A172 (cell line): ENCODE measurements at places on chromosomes 6 and 20.

DNA sequence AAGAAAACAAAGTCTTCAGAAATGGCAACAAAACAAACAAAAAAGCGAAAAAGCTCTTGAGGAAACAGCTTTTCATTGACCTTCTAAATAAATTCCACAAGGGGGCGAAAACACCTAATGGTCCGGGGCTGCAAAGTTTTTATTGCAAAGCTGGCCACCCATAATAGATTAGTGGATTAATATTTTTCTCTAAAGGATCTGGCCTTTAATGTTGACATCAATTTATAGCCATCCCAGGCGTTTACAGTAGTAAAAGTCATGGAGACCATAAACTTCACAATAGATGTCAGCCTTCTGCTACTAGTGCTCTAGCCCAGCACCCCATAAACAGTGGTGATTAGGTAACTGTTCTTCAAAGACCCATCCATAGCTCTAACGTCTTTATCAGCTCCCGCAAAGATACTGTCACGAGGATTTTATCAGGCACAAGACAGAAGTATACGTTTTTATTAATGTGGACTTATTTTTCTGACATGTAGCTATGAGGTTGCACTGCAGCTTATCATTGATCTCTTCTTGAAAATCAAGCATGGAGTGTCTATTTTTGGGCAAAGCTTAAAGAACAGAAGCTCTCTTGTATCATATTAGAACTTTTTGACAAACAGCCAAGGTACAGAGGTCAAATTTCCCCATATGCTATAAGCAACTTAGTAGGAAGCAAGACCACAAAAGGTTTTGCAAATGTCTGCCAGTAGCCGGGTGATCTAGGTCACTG lies 4.7 kb downstream of the CITED2 start:
- DNase-seq = peak; percentile 70

- no peak for DNase-seq
Measured at GRCh38 chr6:18477301-18477941, 90.3 kb downstream of the RNF144B start.

- DNase-seq = no peak
Measured at GRCh38 chr20:22905658-22906057, 129.5 kb upstream of the SSTR4 start.

DNA sequence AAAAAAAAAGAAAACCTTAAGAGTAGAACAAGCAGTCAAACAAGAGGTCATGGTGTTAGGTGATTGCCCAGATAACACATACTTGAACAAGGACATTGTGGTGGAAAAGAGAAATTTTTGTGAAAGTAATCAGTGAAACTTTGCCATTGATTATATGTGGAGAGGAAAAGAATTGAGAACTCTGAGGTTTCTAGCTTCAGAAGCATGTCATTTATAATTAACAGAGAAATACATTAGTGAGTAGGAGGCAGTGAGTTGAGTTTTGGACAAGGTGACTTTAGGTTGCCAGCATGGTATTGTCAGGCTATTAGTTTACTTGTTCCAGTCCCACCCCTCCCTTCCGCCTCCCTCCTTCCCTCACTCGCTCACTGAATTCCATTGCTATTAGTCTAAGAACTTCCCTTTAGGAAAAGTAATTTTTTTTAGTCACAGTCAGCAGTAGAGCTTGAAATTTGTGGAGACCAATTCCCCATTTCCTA lies 17.2 kb downstream of the TAB2 start:
- DNase-seq = peak; percentile 81

DNA sequence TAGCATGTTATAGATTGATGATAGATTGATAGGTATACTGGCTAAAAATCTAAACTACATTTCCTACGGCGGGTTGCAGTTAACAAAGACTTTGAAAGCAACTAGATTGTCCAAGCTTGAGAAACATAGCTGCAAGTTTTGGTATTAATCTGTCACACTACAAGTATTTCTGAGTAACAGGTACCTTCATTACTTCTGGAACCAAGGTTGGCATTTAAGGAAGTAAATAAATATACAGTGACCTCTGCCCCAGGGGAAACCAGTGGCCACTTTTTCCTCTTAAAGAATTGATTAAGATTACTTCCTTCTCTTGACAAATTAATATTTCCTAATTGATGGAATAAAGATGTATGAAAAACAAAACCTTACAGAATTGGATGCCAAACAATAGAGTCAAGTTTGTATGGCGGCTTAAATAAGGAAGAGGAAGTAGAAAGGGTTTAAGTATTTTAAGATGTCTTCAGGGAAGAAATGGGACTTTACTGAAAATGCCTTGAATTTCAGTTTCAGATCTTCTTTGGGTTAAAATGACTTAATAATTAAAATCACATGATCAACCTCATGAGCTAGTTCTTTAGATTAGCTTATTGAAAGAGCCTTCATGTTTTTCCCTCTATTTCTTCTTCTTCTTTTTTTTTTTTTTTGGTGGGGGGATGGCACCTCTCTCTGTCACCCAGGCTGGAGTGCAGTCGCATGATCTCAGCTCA lies 132.8 kb downstream of the DOK5 start:
- no peak for DNase-seq

GRCh38 chr20:23066772-23067171 lies 17.3 kb upstream of the THBD start:
- no peak for DNase-seq

DNA sequence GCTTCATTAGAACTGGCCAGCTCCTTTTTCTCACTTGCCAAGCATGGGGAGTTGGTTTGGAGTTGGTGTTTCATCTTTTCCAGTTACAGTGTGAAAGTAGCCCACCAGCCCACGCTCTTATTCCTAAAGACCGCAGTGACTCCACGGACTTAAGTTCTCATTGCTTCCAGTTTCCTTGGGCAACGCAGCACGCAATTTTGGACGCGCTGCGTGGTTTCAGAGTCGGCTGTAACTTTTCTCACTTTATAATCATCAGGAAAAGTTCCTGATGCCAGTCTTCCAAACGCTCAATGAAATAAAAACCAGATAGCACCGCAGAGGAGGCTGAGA lies 381 bp upstream of the PEX7 start:
- DNase-seq = no peak

DNA sequence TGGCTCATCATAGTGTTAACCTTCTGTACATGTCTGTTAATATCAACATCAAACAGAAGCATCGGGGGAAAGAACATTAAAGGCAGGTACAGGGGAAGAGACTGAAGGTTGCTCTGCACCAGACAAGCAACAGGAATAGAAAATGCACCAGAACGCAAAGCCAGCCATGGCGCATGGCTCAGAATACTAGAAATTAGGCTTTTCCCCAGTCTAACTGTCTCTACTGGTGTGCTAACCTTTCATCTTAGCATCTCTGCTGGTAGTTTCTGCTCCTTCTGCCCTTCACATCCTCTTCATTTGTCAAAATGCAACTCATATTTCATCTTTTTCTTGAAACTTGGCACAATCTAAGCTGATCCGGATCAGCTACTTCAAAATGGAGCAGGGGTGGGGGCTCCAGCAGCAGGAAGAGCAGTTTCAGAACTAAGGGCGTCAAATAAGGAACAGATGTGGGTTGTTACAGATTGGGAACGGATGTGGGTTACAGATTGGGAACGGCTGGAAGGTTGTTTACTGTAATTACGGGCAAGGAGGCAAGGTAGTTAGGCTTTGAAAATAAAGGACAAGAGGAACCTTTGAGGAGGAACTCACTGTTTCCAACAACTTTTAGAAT lies 13.1 kb upstream of the RNASET2 start:
- no peak for DNase-seq

GRCh38 chr6:156955494-156956183 lies 178.5 kb downstream of the ARID1B start:
- no peak for DNase-seq

GRCh38 chr6:52352239-52353018 lies 9.5 kb upstream of the PAQR8 start:
- DNase-seq = peak; percentile 93
